ENCODE measurements at places on chromosomes 7 and 10.

GRCh38 chr7:47375121-47375938 is 206.6 kb downstream of the TNS3 start:
- no peak for DNase-seq

DNA sequence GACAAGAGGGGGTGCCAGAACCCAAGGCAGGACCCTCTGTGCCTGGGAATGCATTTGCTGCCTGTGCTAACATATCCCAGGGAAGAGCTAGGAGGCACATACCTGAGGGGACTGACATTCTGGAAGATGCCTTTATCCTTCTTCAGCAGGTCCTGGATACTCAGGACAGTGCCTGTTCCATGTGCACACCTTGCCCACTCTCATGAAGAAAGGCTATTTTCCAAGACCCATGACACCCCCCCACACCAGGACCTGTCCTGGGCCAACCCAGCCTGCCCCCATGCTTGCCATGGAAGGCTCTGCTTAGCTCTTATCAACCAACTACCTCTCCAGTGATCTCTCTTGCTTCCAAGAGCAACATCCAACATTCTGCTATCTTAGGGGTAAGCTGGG is 67.2 kb upstream of the CAMK2B start:
- DNase-seq = no peak

- DNase-seq = no peak
These were observed 1.2 kb downstream of the GTPBP10 start for GRCh38 chr7:90347759-90348158.

- no peak for DNase-seq
These were observed 47.3 kb upstream of the OPALIN start for GRCh38 chr10:96406091-96406490.

DNA sequence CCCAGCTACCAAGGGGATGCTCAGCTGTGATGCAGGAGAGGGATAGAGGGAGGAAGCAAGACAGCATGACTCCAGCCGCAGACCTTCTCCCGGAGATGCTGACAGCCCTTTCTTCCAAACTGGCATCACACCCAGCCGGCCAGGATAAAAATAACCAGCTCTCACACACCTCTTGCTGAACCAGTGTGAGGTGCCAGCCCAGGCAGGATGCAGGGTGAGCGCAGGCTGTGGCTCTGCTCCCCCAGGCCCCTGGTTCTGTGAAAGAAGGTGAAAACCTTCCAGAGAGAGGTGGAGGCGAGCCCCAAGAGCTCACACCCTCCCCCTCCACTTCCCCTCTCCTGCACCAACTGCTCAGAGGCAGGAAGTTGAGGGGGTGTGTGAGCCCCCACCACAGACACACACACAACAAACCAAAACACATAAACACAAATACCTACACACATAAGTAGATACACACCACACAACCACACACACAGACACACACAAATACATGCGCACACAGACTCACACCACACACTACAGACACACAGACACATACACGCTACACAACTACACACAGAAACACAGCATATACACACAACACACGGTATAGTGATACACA is 4.0 kb downstream of the GPR15LG start:
- peak; percentile 15 for DNase-seq

DNA sequence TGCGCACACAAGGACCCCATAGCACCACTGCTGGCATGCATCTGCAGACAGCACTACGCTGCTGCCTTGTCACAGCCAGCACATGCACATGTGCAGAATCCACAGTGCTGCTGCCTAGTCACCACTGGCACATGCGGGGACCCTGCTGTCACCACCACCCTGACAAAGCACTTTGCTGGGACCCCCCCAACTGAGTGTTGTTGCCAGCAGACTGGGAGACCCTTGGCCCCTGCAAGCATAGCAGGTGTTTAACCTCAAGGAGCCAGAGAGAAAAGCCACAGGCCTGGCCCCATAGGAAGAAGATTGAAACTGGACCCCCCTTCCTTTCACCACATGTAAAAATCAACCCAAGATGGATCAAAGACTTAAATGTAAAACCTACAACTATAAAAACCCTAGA is 211.2 kb downstream of the ITGB1 start:
- DNase-seq = no peak

- no peak for DNase-seq
These were observed 27.0 kb upstream of the CDK13 start for GRCh38 chr7:39923091-39923490.

DNA sequence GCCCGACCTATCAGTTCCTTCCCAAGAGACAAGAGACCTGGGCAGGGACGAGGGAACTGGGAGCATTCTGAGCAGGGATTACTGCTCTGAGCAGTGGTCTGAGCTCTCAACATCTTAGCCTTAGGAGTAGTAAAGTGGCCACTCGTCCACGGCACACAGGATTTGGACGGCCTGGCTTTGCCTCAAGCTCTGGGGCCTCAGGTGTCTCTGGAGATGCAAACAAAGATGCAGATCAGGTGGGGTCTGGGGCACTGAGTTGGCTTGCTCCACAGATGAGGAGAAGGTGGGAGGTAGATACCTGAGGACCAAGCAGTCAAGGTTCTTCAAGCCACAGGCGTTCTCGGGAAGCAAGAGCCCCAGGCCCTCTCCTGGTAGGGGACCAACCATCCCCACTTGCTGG is 16.1 kb upstream of the NPFFR1 start:
- no peak for DNase-seq

DNA sequence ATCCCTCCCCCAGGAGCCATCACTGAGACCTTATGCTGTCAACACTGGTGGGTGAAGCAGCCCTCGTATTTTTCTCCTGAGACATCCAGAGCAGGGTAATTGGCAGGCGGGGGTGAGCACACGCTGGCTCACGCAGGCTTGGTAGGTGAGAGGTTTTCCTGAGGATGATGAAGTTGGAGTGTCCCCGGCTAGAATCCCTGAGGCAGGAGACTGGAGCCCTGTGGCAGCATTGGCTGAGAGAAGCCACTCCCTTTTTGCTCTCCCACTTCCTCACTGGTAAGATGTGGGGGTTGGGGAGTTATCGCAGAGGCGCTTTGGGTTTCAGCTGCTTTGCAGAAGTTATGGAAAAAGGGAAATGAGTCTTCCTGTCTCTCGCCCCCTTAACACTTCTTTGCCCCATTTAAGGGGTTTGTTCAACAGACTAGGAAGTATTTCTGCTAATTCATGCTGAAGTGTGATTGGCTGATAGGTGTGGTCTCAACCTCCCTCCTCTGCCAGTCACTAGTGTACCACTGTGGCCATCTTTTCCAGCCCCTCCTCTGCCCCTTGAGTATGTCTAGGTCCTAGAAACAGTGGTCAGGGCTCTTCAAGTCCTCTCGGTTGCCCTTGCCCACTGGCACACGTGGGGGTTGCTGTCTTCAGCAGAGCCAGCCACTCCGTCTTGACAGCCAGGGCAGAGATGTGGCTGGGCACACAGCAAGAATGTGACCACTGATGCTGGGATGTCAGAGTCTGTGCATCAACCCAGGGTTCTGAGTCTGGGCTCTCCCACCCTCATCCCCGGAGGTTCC is 5.7 kb downstream of the ARPC1B start:
- no peak for DNase-seq

- DNase-seq = no peak
These were observed 431.8 kb upstream of the FZD8 start for GRCh38 chr10:36073796-36074345.

GRCh38 chr7:131619336-131620305 is 63.2 kb upstream of the PODXL start:
- DNase-seq = no peak

GRCh38 chr7:155594961-155595366 is 48.6 kb upstream of the CNPY1 start:
- DNase-seq = no peak

DNA sequence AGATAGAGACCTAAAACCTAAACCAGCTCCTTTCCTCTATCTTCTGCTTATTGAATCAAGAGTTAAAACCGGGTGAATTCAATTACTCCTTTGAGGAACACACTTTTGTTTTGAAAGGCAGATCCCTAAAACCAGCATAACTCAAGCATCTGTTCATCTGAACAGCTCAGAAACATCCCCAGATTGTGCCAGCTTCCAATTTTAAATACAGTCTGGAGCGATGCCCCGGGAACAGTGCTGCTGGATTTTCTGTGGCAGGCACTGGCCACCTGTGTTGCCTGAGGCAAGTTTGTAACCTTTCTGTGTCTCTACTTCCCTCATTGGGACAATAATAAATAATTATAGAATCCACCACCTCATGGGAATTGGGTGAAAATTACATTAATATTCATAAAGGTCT is 281.4 kb upstream of the NFE2L3 start:
- DNase-seq = no peak

DNA sequence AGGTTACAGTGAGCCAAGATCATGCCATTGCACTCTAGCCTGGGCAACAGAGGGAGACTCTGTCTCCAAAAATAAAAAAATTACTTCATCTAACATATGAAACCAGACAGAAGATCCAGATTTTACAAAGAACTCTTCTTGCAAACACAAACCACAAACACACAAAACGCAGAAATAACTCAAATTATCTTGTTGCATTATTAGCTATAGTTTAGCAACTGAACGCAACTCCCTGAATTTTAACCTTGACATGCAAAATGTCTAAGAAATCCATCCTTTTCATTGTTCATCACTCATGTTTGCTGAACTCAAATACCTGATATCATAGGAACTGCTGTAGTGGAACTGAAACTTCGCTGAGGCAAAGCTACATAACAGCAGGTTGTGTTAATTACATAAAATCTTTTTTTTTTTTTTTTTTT is 64.1 kb downstream of the MICU1 start:
- no peak for DNase-seq

- no peak for DNase-seq
These were observed 434.1 kb downstream of the GRM8 start for GRCh38 chr7:126818393-126819196.

DNA sequence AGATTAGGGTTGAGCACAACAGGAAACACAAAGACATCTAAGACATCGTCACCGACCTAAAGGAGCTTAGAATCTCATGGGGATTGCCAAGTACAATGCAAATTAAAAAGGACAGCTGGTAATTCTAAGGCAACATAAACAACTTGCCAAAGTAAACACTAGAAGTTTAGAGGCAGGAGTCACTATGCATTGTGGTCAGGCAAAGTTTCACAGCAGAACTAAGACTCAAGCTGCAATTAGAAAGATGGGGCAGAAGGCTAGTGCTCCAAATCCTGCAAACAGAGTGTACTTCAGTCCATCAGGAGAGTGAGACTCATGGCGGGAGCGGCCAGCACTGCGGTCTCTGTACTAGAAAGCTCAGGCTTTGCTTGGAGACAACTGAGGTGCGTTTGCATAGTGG is 52.7 kb downstream of the HIPK2 start:
- no peak for DNase-seq

DNA sequence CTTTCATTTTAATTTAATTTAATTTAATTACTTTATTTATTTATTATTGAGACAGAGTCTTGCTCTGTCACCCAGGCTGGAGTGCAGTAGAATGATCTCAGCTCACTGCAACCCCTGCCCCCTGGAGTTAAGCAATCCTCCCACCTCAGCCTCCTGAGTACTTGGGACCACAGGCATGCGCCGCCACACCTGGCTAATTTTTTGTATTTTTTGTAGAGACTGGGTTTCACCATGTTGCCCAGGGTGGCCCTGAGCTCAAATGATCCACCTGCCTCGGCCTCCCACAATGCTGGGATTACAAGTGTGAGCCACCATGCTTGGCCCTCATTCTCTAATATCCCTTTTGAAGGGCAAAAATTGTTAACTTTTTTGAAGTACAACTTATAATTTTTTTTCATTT is 92.9 kb downstream of the XRCC2 start:
- no peak for DNase-seq

- no peak for DNase-seq
These were observed 3.8 kb downstream of the MCM10 start for GRCh38 chr10:13165177-13165576.

GRCh38 chr7:97372882-97373281 is 255.4 kb downstream of the SDHAF3 start:
- no peak for DNase-seq

- DNase-seq = no peak
These were observed 7.7 kb downstream of the CTBP2 start for GRCh38 chr10:125152450-125153368.

GRCh38 chr10:17233286-17233991 is 5.4 kb downstream of the VIM start:
- no peak for DNase-seq

DNA sequence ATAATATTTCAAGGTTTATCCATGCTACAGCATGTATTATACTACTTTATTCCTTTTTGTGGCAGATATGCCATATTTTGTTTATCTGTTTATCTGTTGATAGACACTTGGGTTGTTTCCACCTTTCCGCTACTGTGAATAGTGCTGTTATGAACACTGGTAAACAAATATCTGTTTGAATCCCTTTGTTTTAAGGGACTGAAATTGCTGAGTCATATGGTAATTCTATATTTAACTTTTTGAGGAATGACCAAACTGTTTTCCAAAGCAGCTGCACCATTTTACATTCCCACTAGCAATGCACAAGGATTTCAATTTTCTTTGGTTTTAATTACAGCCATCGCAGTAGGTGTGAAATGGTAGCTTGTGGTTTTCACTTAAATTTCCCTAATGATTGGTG is 3.4 kb downstream of the C10orf53 start:
- no peak for DNase-seq

- DNase-seq = no peak
These were observed 37.1 kb downstream of the PRKCQ start for GRCh38 chr10:6542999-6543430.

GRCh38 chr7:3267966-3268690 is 32.9 kb upstream of the SDK1 start:
- DNase-seq = no peak

GRCh38 chr10:30057894-30058556 is 1.4 kb downstream of the JCAD start:
- DNase-seq = no peak

DNA sequence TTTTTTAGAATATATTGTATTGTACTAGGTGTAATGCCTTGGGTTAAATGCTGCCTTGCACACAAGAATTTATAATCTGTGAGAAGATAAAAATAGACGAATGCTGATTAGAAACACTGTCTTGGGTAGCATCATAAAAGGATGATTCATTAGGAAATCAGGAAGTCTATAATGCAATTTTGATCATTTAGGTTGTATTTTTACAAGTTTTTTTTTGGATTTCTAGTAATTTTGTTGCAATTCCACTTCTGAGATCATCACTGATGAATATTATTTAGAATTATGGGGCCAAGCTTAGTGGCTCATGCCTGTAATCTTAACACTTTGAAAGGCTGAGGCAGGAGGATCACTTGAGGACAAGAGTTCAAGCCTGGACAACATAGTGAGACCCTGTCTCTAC is 29.6 kb downstream of the WBP1L start:
- no peak for DNase-seq

DNA sequence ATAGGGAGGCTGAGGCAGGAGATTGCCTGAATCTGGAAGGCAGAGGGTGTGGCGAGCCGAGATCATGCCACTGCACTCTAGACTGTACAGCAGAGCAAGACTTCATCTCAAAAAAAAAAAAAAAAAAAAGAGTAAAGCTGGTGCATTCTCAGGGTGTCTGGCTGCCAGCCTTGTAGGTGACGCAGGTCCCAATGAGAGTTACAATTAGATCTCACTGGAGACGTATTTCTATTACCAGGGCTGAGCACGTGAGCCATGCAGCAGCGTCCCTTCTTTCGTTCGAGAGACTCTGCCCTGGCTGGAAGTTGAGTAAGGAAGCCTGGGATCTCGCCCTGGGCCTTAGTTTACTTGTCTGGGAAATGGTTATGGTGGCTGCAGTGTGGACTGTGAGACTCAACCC is 22.4 kb upstream of the ZMIZ1 start:
- DNase-seq = no peak

All from stimulated activated CD8-positive, alpha-beta memory T cell treated with anti-CD3 and anti-CD28 coated beads, Interleukin-4, amount 100 ng/mL, for 24 hours (primary cell).